ENCODE measurements at places on chromosomes 2 and 18.

DNA sequence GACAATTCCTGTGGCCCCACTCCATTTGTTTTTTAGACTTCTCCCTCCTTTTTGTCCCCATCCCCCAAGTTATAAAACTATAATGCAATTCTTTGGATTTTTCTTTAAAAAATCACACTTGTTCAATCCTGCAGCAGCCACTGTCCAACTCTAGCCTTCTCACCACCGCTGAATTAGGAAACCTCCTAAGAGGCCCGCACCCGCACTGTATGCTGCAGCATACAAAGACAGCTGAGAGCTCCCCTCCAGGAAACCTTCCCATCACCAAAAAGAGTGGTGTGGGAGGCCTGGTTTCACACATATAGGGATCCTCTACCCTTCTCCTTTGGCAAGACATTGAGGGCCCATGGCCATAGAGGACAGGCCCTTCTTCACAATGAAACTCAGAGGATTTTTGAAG lies 2.9 kb downstream of the PCGF1 start:
- no peak for DNase-seq

GRCh38 chr2:197204519-197205250 lies 105.9 kb downstream of the ANKRD44 start:
- DNase-seq = no peak

- no peak for DNase-seq
Measured at GRCh38 chr2:121955872-121956271, 200.4 kb downstream of the TSN start.

DNA sequence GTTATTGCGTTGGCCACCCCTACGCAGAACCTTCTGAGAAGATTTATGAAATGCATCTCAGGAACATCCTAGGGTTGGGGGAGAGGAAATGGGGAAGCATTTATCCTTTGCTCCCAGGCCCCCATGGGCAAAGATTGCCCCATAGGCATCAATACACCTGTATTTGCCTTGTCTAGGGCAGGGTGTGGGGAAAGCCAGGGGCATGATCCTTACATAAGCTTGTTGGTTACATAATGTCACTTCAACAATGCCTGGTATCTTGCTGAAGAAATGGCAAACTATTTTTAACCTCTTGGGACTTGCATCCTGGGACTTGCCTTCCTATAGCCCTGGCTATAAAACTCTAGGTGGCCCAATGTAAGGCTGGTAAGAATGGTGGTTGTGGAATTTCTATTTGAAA lies 53.9 kb upstream of the SPRED2 start:
- no peak for DNase-seq

GRCh38 chr18:6570581-6571238 lies 156.0 kb upstream of the L3MBTL4 start:
- DNase-seq = no peak

DNA sequence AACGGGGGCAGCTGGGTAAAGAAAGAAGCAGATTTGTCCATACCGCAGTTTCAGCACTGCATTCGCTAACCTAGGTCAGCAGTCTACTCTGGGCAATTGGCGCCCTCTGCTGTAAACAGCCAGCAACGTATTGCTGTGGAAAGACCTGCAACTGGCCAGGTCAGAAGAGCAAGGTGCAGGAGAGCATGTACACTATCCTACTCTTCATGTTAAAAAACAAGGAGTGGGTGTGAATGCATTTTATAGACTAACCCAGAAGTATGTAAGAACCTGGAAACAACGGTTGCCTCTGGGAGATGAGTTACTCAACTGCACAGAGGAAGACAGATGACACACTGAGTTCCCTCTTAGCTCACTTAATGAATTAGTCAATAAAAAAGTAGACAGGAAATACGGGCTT lies 6.2 kb downstream of the MRPS5 start:
- peak; percentile 60 for DNase-seq

GRCh38 chr2:157830696-157831570 lies 45.2 kb downstream of the ACVR1 start:
- no peak for DNase-seq

GRCh38 chr2:102792568-102793208 lies 30.9 kb downstream of the TMEM182 start:
- no peak for DNase-seq

- no peak for DNase-seq
Measured at GRCh38 chr18:58887613-58887963, 22.9 kb downstream of the ZNF532 start.

DNA sequence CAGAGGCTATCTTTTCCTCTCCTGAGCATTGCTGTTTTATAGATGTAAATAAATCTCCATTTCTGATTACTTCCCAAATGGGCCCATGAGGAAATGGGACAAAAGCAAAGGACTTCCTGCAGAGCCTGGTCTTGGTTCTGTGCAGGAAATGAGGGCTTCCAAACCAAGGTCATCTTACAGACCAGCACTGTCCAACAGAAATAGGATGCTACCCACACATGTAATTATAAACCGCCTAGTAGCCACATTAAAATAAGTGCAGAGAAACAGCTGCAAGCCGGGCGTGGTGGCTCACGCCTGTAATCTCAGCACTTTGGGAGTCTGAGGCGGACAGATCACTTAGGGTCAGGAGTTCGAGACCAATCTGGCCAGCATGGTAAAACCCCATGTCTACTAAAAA lies 6.2 kb downstream of the TTL start:
- no peak for DNase-seq

- no peak for DNase-seq
Measured at GRCh38 chr2:235527806-235528469, 34.1 kb downstream of the AGAP1 start.

DNA sequence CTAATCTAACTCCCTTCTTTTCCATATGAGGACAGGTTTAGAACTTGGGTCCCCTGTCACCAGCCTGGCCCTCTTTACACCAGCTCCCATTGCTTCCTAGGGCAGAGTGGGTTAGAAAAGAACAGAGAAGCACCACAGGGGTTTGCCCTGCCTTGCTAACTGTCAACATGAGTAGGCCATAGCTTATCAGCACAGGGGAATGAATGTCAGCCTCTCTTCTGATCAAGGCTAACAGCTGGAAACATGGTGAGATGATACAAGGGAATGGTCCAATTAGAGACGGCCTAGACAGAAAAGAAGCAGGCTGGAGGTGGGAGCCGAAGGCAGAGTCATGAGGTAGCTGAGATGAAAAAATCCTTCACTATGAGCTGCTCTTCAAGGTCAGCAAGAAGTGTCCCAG lies 189.4 kb upstream of the ACAA2 start:
- no peak for DNase-seq

- no peak for DNase-seq
Measured at GRCh38 chr2:11562011-11562410, 28.2 kb downstream of the GREB1 start.

GRCh38 chr2:19949071-19949470 lies 40.8 kb downstream of the WDR35 start:
- DNase-seq = no peak

GRCh38 chr2:15729709-15730544 lies 138.3 kb downstream of the DDX1 start:
- DNase-seq = no peak

DNA sequence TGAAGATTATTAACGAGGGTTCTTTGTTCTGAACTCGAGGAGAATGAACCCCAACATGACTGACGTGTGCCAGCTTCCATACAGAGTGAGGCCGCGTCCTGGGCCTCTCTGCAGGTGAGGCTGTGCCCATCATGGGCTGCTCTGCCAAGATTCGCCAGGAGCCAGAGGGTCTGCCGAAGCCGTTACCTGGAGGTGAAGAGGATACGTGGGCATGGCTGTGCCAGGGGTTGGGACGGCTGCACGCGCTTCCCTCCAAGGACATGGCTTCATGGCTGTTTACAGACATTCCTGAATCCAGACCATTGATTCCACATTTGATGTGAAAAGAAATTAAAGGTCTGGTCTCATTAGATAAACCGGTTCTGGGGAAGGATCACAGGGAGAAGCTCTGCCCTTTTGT lies 211.4 kb upstream of the SALL3 start:
- no peak for DNase-seq

GRCh38 chr2:136920652-136921333 lies 155.4 kb downstream of the THSD7B start:
- no peak for DNase-seq

- no peak for DNase-seq
Measured at GRCh38 chr2:239720361-239721360, 304.5 kb downstream of the NDUFA10 start.

DNA sequence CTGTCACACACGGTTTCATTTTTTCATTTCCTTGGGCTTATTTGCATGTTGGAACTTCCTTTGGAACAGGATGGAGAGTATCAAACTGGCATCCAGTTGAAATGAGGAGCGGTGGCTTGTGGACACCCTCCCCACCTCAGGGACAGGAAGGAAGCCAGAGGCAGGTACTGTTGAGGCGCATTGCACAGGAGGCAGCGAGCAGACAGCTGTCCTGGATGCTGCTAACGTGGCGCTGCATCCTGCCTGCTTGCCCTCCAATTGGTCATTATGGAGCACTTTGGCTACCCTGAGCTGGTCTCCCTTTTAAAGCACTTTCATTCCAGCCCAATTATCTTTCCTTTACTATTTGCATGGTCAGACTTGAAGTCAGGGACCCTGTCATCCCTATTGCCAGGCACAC lies 80.7 kb upstream of the ITGA4 start:
- no peak for DNase-seq

DNA sequence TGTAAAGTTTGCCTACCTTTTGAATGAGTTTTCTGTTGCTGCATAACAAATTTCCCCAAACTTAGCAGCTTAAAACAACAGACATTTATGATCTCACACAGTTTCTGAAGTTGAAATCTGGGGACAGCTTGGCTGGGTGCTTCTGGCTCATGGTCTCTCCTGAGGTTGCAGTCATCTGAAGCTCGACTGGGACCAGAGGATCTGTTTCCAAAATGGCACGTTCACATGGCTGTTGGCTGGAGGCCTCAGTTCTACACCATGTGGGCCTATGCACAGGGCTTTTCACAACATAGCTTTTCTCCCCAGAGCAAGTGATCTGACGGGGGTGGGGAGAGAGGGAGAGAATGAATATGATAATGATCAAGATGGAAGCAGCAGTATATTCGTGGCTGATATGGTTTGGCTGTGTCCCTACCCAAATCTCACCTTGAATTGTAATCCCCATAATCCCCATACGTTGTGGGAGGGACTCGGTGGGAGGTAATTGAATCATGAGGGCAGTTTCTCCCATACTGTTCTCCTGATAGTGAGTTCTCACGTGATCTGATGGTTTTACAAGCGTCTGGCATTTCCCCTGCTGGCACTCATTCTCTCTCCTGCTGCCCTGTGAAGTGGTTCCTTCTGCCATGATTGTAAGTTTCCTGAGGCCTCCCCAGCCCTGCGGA lies 3.5 kb downstream of the RALB start:
- no peak for DNase-seq

DNA sequence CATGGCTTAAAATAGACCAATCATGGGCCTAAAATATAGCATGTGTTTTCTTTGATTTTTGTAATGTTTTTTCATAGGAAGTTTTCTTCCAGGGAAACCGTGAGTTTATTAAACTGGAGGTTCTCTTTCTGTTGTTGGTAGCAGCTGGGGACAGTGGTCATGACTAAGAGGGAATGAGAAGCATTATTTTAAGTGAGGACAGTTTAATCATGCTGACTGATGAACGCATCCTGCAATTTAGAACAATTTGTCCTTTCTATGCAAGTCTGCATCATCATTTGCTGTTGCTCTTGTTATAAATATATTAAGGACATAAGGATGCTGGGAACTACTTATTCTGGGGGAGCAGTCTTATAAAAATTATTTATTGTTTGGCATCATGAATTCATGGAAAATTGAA lies 51.2 kb downstream of the CAVIN2 start:
- DNase-seq = no peak

Data from T-helper 9 cell (primary cell).